ENCODE measurements at places on chromosomes 16 and 17.

DNA sequence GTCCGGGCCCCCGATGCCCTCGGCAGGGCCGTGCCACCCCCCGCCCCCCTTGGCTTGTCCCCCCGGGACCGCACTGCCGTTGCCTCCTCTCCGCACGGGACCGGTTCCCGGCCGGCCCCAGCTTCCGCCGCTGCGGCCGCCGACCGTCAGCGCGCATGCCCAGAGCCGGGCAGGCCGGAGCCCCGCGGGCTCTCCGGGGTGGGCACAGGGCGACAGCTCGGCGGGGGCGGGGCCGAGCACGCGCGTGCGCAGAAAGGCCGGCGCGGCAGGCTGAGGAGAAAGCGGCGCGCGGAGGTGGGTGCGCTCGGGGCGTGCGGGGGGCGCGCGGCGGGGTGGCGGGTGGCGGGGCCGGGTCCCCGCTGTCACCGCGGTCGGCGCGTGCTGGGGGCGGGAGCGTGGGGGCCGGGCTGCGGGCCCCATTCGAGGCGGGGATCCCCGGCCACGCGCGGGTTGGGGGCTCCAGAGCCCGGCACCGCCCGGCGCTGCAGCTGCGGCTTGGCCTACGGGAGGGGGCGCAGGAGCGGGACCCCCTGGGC, at the start of gene TBC1D24:
Gene TBC1D24 (plus strand): TSS at position 251 of the 536 bp plus-strand sequence. CDS start 21,022 bp downstream, outside the sequence.
- DNase-seq = no peak

DNA sequence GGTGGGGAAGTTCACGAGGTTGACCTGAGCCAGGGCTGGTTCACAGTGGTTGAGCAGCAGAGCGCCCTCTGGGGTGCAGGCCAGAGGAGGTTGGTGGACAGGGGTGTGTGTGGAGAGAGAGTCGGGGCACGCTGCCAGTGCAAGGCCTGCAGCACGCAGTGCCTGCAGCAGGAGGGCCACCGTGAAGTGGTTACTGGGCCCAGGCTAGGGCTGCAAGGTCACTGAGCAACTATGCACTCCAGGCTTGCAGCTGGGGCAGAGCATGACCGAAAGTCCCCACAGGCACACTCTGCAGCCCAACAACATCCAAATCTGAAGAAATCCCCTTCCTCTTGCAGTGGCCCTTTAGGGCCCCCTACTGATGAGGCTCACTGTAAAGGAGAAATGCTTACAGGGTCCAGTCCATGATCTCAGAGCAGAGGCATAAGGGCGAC, 89.1 kb upstream of the NOL11 start:
- DNase-seq = no peak

DNA sequence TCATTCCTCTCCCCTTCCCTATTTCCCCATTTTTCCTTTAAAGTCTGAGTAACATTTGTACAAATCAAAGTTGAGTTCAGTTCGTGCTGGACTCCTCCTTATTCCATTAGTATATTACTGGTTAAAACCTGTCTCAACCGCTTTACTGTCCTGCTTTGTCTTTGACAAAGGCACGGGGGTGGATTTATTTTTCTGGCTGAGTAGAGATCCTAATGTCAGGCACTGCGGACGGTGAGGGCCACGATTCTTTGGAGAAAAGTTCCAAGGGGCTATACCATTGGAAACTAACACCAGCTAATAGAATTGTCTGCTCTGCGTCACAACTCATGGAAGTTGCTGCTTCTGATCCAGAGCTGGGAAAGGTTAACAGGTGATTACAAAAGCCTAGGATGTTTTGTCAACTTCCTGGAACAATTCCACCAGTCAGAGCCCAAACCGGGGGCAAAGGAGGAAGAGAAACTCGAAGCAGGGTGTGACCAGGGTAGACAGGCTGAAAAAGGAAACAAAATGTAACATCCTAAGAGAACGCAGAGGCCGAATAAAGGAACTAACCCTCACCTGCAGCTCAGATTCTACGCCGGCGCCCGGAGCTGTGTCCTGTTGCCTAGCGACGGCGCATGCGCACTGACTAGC, 12.4 kb downstream of the TAT start:
- no peak for DNase-seq

DNA sequence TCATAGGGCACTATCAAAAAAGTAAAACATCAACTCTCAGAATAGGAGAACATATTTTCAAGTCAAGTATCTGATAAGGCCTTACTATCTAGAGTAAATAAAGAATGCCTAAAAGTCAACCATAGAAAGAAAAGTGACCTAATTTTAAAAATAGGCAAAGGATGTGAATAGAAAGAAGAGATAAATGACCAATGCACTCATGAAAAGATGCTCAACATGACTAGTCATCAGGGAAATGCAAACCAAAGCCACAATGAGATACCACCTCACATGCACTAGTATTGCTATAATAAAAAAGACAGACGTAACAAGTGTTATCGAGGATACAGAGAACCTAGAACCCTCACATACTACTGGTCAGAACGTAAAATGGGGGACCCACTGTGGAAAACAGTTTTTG, 90.8 kb downstream of the DYNLRB2 start:
- DNase-seq = no peak

GRCh38 chr16:67661886-67662652, 1.3 kb downstream of the PARD6A start:
- no peak for DNase-seq

DNA sequence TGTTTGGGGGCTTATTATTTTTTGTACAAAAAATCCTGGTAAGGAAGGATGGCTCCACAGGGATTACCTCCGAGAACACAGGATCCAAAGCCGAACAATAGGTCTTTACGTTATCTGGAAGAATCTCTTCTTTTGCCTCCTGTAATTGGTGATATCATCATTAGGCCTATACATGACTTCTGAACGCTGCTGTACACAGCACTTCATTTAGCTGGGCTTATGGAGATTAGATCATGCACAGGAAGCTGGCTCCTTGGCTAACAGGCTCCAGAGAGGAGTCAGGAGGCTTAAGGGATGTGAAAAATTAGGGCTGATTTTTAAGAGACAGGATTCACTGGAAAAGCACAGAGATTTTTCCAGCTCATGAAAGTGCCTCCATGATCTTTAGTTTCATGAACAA, 54.7 kb downstream of the TANGO6 start:
- no peak for DNase-seq

DNA sequence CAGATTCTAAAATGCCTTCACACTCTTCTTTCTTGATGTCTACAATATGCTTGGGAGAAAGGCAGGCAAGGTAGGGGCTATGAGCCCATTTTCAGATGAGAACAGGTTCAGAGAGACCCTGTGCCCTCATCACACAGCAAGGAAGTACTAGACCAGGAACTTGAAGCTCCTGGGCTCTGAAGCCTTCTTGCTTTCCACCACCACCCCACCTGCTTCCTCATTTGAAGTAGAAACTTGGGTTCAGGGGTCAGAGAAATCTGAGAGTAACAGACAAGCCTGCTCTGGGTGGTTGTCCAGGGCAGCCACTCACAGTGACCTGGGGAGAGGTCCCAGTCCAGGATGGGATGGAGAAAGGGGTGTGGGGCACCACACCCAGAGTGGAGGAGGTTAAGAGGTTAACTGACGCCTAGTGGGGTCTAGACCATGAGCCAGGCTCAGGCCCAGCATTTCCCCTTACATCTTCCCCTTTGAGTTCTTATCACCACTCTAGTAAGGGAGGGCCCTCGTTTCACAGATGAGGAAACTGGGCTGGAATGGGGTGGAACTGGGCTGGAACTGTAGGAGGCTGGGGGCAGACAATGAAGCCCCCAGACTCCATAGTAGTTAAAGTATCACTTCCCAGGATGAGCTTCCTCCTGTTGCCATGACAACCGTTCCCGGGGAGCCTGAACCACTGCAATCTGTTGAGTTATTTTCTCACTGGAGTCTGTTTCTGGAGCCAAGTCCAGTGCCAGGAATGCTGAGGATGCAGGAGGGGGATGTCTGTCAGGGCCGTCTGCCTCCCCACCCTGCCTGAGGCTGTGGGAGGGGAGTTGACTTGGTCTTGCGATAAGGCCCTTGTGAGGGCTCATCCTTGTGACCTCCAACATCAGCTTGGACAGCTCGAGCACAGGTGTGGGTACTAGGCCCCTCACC, 16.2 kb upstream of the PHF12 start:
- no peak for DNase-seq

GRCh38 chr17:81391936-81392908, 3.0 kb upstream of the BAHCC1 start:
- DNase-seq = no peak

- DNase-seq = no peak
These were observed 54.6 kb downstream of the ACTG1 start for GRCh38 chr17:81457917-81458555.

DNA sequence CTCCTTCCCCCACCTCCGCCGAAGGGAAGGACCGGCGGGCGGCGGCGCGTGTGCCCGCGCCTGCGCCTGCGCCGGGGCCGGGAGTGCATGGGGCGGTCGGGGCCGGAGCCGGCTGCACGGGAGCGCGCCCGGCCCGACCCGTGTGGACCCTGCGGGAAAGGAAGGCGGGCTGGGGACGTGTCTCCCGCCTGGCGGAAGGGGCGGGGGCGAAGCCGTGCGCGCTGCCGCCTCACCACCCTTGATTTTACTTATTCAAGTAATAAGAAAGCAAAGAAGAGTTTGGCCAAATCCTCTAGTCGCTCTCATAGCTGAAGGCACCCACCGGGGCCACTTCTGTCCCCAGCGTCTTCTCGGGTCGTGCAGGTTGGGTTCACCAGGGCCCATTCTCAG, 596 bp upstream of the PFN1 start:
- DNase-seq = peak; percentile 84

DNA sequence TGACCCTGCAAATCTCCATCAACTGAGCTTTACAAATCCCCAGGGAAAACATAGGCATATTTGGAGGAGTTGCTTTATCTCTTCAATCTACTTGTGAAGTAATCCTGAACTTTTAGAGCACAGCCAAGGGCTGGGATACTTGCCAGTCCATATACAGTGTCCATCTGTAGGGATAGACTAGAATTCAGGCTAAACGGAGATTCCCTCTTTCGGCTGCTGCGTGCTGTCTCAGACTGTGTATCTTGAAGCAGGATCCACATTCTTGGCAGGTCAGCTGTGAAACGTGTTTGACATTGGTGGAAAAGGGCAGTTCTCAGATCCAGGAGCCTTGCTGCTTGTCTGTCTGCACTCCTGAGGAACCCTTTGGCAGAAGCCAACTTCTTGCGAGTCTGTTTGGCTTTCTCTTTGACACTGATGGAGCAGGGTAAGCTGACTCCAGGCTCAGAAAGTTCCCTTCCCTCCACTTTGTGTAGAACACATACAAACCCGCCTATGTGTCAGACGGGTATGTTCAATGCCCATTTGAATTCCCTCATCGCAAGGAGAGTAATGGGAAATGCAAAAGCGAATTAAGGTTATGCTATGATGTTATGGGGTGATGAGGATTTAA, 221.8 kb downstream of the MAP2K4 start:
- DNase-seq = no peak

DNA sequence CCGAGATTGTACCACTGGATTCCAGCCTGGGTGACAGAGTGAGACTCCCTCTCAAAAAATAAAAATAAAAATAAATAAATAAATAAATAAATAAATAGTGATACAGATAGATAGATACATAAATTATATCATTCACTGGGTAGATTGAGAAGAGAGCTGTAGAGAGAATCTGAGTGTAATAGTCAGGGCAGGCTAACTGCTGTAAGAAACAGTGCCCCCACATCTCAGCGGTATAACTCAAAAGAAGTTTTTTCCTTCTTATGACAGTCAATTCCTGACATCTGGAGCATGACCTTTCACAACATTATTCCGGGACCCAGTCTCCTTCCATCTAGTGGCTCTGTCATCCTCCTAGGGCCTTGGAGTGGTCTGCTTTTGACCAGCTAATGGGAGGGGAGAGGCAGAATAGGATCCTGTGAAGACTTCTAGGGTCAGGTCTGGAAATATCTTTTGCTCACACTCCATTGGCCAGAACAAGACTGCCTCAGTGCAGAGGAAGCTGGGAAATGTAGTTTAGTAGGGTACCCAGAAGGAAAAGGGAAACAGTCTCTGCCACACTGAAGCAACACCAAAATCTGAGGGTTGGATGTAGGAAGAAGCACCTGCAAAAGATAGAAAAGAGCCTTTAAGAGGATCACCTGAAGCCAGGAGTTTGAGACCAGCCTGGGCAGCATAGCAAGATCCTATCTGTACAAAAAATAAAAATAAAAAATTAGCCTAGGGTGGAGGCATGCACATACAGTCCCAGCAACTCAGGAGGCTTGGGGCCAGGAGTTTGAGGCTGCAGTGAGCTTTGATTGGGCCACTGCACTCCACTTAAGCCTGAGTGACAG, 3.0 kb upstream of the QPRT start:
- no peak for DNase-seq

GRCh38 chr16:71758293-71758760, 33.8 kb upstream of the PHLPP2 start:
- no peak for DNase-seq

- no peak for DNase-seq
These were observed 13.4 kb upstream of the SMIM36 start for GRCh38 chr17:55524440-55525220.

DNA sequence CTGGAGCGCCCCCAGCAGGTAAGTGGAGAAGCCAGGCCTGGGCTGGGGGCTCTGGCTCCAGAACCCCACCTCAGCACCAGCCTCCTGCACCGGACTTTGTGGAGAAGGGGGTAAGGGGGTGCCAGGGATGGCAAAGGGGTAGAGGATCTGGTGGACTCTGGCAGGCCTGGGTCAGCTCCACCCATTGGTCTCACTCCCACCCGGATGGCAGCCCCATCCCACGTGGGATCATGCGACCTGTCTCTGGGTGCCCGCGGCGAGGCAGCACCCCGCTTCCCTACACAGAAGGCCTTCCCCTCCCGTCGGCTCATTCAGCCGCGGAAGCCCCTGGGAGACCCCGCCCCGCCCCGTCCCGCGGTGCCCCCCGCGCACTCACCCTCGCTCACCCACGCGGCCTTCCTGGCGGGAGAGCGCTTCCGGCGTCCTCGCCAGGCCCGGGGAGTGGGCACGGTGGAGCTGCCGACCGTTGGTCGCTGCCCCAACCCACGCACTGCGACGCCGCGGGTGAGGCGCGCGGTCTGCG, 498 bp upstream of the PLEKHG4 start:
- DNase-seq = peak; percentile 0

- no peak for DNase-seq
These were observed 66.9 kb downstream of the PLXDC1 start for GRCh38 chr17:39084558-39084957.

DNA sequence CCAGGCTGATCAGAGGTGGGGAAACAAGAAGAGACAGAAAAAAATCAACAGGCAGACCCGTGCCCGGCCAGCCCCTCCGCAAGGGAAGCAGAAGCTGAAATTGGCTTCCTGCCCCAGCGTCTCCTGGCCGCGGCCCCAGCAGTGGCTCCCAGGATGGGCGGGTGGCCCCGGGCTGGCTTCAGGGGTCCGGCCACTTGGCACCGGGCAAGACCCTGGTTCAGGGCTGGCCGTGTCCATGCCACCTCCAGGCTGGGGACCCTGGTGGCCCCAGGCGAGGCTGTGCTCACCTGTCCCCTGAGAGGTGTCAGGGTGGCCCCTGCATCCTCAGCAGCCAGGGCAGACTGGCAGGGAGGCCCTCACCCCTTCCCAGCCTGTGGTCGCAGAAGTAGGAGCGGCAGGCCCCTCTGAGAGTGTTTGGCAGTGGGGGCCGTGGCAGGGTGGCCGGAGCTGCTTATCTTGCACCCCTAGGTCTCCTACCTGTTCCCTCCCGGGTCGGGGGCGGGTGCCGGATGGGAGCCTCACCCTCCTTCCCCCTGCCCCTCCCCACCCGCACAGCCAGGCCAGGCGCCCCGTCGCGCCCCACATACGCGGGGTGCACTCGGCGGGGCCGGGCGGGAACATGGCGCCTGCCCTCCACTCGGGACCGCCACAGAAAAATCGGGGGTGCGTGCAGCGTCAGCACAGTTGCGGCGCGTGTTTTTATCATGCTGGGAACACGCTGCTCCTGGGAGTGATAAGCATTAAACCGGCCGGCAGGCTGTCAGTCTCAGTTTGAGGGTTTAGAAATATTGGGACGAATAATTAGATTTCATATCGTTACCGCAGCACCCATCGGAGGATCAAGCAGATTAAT, 46.7 kb upstream of the ZC3H18 start:
- no peak for DNase-seq

Measured in NCI-H1105 (cell line).